ENCODE measurements at places on chromosomes 6 and 20. TPM values are rescaled to one million over a fixed set of nuclear protein-coding genes. Genes with fewer than 3 reads are reported as not detected.

The RBPJL gene
- not detected for polyA plus RNA-seq

The CLVS2 gene
- polyA plus RNA-seq: 0.31 TPM

The OPRM1 gene
- not detected for polyA plus RNA-seq

The MYLIP gene
- polyA plus RNA-seq: 51.3 TPM

GRCh38 chr6:18343741-18344140 lies 43.4 kb upstream of the RNF144B start:
- no peak for DNase-seq

GRCh38 chr6:170212956-170213636 lies 77.8 kb downstream of the DLL1 start:
- DNase-seq: no peak

GRCh38 chr20:43541214-43541613 lies 17.6 kb upstream of the SGK2 start:
- DNase-seq: no peak

GRCh38 chr6:122476131-122476530 lies 4.5 kb upstream of the SERINC1 start:
- no peak for DNase-seq

GRCh38 chr6:33975661-33976436 lies 170.0 kb downstream of the GRM4 start:
- DNase-seq: no peak

- no peak for DNase-seq
Observed at GRCh38 chr6:56450882-56451739, 191.6 kb downstream of the DST start.

DNA sequence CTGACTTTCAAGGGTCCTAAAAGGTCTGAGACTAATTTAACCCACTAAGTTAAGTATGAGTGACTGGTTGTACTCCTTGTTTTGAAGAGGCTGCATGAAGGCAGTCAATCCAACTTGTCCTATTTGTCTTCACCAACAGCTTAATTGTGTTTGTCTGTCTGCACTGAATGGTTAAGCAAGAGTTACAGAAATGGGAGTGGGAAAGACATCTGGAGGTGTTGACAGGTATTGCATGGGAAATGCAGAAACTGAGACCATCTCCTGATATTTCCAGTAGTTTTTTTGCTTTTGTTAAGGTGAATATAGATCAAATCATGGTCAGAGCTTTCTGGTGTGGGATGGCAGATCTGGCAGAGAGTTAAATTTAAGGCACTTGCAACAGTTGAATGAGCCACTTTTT lies 6.5 kb downstream of the FUT9 start:
- DNase-seq: no peak

- DNase-seq: no peak
Observed at GRCh38 chr6:110587328-110587727, 110.9 kb upstream of the SLC22A16 start.

DNA sequence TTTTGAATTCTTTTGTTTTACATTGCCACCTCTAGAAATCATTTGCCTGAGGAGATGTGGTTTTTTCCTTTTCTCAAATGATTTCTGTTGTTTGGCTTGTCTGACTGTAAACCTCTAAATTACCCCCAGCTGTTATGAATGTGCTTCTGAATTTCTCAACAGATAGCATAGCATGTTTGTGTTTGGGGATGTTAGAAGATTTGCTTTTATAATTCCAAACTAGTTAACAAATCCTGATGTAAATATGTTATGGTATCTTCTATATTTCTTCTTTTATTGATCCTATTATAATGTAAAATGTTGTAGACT lies 31.6 kb upstream of the EZR start:
- no peak for DNase-seq

GRCh38 chr6:138722425-138723371 lies 50.9 kb upstream of the CCDC28A start:
- DNase-seq: no peak

DNA sequence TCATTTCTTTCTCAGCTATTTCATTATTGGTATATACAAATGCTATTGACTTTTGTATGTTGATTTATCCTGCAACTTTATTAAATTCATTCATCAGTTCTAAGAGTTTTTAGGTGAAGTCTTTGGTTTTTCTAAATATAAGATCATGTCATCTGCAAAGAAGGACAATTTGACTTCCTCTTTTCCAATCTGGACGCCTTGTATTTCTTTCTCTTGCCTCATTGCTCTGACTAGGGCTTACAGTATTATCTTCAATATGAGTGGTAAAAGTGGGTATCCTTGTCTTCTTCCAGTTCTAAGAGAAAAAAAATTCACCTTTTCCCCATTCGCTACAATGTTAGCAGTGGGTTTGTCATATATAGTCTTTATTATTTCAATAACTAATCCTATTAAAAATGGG lies 38.0 kb downstream of the KIF16B start:
- no peak for DNase-seq

Measured in right renal cortex interstitium (tissue), 3 donors.